ENCODE measurements at places on chromosomes 3 and 15.

DNA sequence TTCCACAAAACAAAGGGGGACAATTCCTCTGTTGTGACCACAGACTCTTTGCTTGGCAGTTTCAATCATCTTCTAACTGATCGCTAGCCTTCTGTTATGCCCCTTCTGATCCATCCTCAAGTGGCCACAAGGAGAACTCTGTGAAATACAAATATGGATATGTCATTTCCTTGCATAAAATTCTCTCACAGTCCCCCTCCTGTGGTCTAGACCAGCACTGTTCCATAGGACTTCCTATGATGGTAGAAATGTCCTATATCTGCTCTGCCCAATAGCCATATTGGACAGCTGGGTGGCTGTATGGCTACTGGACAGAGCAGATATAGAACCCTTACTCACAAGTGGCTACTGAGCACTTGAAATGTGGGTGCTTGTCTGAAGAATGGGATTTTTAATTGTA lies 25.9 kb upstream of the SNRK start:
- no peak for DNase-seq

DNA sequence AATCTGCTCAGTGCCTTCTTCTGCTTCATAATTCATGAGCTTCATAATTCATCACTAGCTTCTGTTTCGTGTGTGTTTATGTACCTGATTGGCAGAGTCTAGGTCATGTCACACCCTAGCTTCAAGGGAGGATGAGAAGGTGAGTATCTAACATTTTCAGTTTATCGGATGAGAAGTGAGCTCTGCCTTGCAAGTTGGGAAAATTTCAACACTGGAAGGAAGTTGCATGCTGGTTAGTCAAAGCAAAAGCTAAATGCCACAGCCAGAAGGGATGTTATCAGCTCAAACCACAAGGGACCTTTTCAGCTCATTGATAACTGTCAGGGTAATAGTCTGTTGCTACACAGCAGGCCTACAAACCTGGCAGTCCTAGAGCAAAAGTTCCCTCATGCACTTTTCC lies 7.3 kb upstream of the TNFSF10 start:
- DNase-seq = no peak

DNA sequence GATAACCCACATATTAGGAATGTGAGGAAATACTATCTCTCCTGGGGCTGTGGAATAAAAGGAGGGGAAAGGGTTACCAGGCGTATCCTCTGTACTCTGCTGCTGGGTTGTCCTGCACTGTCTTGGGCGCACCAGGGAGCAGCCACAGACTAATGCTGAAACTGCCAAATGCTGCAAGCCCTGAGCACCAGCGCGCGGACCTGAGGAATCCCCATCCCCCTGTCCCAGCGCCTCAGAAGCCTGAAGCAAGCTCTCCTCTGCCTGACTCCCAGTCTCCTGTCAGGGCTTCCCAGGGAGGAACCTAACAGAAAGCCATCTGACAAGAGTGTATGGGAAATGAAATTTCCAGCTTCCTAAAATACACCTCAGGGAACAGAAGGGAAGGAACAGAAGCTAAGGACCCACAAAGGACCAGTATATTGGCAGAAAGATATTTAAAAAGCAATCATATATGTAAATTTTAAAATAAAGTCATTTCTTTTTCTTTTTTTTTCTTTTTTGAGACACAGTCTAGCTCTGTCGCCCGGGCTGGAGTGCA lies 158.3 kb upstream of the C2CD4B start:
- DNase-seq = no peak

GRCh38 chr3:11629716-11630115 lies 14.0 kb downstream of the VGLL4 start:
- DNase-seq = no peak

GRCh38 chr15:77985031-77985930 lies 92.2 kb downstream of the TBC1D2B start:
- no peak for DNase-seq

DNA sequence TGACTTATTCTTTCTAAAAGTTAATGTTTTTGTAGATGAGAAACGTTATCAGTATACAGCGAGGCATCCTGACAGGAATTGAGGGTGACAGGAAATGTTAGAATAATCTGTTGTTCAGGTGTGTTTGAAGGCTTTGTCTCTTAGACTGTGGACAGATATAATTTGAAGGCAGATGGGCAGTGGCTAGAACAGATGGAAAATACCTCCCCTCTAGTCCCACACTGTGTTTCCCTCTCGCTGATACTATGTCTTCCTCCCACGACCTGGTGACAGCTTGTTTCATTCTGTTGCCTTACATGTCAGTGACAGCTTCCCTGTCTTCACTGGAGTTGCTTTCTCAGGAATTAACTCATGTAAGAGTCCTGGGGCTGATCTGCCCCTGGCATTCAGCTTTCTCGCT lies 125.3 kb downstream of the MYRIP start:
- DNase-seq = no peak

DNA sequence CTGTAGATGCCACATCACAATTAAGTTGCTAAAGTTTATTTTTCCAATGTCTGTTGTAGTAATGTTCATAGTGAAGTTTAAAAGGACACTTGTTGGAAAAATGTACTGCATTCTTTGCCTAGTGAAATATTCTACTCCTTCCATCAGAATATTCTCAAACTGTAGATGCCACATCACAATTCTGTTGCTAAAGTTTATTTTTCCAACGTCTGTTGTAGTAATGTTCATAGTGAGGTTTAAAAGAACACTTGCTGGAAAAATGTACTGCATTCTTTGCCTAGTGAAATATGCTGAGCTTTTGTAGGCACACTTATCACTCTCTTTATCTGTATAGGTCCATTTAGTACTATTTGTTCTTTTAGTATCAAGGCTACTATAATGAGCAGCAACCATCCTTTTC lies 836.1 kb downstream of the NAALADL2 start:
- no peak for DNase-seq

- DNase-seq = no peak
Measured at GRCh38 chr3:38314764-38315487, 31.7 kb upstream of the XYLB start.

GRCh38 chr15:78398076-78398825 lies 39.8 kb upstream of the IREB2 start:
- no peak for DNase-seq

GRCh38 chr15:70680817-70681216 lies 82.5 kb downstream of the UACA start:
- DNase-seq = no peak

- no peak for DNase-seq
Measured at GRCh38 chr3:100053951-100054620, 60.2 kb downstream of the FILIP1L start.

DNA sequence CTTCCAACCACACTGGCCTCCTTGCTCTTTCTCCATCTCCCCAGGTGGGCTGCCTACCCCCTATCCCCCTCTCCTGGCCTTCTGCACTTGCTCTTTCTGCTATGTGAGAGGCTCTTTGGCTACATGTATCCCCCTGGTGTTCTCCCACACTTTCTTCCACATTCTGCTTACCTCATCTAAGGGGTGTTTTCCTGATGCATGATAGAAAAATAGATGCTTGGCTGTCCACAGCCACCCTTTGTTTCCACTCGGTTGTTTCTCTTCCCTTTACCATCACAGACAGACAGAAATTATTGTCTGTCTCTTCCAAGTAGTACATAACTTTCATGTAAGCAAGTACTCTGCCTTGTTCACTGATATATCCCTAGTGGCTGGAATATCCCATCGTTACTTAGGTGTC lies 39.2 kb downstream of the MCTP2 start:
- DNase-seq = no peak

GRCh38 chr15:94403331-94403730 lies 172.0 kb downstream of the MCTP2 start:
- DNase-seq = no peak
